ENCODE measurements at places on chromosomes 5 and 9.

DNA sequence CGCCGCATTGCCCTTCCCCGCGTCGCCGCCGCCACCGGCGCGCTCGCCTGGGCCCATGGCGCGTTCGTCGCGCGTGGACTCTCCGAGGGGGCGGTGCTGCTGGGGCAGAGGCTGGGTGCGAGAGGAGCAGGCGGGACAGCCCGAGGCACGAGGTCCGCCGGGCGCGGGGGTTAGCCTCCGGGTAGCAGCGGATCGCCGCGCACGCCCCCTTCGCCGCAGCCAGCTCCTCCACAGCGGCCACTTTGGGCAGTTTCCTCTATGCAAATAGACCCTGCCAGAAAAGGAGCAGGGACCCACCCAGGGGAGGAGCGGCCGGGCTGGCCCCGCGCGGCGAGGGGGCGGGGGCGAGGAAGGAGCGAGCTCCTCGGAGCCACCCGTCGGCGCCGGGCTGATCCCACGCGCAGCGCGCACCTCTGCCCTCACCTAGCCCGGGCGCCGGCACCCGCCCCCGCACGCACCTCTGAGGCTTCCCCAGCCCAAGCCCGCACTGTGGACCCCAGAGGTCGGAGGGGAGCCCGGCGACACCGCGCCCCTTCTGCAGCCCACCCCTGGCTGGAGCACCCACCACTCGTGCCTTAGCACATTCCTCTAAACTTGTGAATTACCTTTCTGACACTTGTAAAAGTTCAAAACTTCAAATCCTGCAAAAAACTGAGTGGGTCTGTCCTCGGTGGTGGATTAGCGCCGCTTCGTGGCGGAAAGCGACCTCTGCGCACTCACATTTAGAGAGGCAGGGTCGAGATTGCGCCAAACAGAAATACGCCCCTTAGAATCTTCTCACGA lies at the start of gene COL23A1:
Gene COL23A1 (minus strand): TSS at position 253 of the 783 bp plus-strand sequence.
- peak; percentile 1 for DNase-seq

GRCh38 chr9:84751921-84752320 lies 82.4 kb downstream of the NTRK2 start:
- DNase-seq: no peak

DNA sequence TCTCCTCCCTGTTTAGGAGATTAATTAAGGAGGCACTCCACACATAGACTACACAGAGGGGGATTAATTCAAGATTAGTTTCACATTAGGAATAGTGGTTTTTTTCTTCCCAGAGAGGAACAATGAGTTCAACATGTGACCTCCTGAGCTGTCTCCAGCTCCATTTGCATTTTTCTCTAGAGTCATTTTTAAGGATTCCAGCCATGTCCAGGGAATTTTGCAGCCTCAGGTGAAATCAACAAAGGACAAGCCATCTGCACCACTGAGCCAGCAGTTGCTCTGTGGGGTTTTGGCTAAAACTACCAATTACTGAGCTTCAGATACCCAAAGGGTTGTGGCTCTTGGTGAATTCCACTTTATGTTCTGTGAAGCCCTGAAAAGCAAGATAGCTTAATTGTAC lies 258.5 kb upstream of the PPP1R2B start:
- no peak for DNase-seq

DNA sequence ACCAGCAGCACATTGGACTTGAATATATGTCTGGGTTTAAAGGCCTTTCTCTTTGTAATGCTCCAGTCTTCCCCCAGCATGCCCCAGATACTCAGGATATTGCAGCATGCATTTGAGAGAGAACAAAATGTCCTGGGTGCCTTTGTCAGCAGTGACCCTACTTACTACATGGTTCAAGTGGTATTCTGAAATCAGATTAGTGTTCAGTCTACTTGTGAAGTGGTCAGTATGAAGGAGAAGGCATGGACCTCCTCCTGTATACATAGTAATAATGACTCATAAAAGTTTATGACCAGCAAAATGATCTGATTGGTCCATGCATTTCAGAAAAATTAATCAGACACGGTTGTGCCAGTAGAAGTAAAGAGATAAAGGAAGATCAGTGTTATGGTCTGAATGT lies 25.4 kb downstream of the GPR21 start:
- DNase-seq: no peak

DNA sequence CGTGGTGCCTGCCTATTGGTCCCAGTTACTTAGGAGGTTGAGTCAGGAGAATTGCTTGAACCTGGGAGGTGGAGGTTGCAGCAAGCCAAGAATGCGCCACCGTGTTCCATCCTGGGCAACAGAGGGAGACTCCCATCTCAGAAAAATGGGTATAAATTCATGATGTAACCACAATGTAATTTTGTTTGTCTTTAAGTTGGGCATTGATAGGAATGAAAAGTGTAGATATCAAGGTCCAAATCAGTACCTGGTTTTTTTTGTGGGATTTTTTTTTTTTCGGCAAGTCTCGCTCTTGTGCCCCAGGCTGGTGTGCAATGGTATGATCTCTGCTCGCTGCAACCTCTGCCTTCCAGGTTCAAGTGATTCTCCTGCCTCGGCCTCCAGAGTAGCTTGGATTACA lies 7.4 kb downstream of the NPM1 start:
- DNase-seq: no peak

- DNase-seq: no peak
Observed at GRCh38 chr5:9547122-9547947, 1.5 kb upstream of the SEMA5A start.

- no peak for DNase-seq
Observed at GRCh38 chr5:157669701-157670097, 1.6 kb upstream of the C5orf52 start.

DNA sequence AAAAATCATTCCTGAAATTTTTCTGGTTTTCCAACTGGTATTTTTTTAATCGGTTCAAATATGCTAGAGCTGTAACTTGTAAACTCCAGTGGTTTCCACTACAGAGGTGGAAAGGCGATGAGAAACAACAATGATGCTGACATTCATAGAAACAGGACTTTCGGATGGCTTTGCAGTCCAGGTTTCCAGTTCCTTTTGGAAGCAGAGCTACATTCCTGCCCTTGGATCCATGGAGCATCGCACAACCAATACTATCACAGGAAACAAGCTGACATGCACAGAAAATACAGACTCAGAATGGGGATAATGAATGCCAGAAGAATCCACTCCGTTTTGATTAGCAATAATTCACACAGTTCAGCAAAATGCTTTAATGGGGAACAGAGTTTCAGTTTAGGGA lies 140.0 kb downstream of the EPB41L4A start:
- DNase-seq: no peak

GRCh38 chr5:151696470-151697061 lies 9.9 kb upstream of the SPARC start:
- DNase-seq: no peak

DNA sequence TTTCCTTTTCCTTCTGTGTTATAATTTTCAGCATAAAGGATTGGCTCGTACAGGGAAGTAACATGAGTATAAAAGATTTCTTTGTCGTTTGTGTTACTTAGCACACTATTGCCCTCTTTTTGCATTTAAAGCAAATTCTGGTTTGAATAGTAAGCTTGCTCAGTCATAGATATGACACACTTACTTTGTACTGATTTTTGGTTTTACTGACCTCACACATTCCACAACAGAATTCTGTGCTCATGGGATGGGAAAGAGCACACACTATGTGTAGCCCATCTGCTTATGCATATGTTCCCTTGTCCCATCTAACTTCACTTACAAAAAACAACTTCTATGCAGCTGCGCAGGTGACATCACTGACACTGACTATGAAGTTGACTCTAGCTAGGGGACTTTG lies 111.9 kb upstream of the MTAP start:
- no peak for DNase-seq

Data from NCI-H1092 (cell line).